ENCODE measurements at places on chromosomes 4 and X. TPM values are rescaled to one million over a fixed set of nuclear protein-coding genes. Genes with fewer than 3 reads are reported as not detected.

DNA sequence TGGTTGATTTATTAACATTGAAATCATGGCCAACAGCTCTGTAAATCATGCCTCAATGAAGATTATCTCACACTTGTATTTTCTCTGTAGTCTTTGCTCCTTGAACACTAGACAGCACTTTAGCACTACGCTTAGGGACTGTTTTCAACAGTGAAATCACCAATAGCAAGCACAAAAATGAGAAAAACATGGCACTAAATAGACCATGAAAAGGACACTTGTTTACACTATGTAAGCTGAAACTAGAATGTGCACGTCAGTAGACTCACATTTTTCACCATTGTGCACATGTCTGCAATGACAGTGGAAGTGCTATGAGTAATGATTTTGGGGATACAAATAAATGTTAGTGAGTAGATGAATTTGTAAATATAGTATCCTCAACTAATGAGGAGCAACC, 3.1 kb downstream of the BMP2K start:
- no peak for DNase-seq

GRCh38 chr4:161463436-161463835, 700.4 kb downstream of the FSTL5 start:
- DNase-seq = no peak

- DNase-seq = no peak
Observed at GRCh38 chrX:35919536-35920309, at the start of gene CFAP47. Gene CFAP47 (plus strand): TSS chrX:35919734. CDS start chrX:35919800, 66 bp downstream.

The SSX2B gene
- not detected for total RNA-seq

The TET2 gene
- 23.2 TPM for total RNA-seq
